ENCODE measurements at places on chromosomes 2 and 18. TPM values are rescaled to one million over a fixed set of nuclear protein-coding genes. Genes with fewer than 3 reads are reported as not detected.

GRCh38 chr18:42559069-42559690 is 556.3 kb downstream of the RIT2 start:
- DNase-seq, result no peak

DNA sequence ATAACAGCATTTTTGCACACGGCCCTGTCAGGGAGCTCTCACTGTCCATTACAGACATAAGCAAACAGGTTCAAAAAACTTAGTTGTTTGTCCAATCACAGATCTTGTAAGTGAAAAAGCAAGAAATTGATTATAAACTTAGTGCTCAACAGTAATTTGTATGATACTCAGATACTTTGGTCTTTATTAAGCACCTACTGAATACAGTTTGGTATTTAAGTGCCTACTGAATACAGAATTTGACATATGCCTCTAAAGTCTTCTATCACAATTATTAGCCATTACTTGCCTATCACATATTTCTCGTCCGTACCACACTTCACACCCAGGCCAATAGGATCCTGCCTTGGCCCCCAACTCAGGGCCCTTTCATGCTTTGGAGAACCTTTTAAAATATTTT is 283.1 kb downstream of the SUCLG1 start:
- no peak for DNase-seq

- no peak for DNase-seq
Observed at GRCh38 chr2:33477473-33478468, 1.3 kb downstream of the RASGRP3 start.

GULP1 gene
- total RNA-seq, result 29.3 TPM

SPATA3 gene
- total RNA-seq, result not detected

Measured in prostate gland (tissue), 2 donors.